ENCODE measurements at places on chromosomes 16 and 17. TPM values are rescaled to one million over a fixed set of nuclear protein-coding genes. Genes with fewer than 3 reads are reported as not detected.

LCMT1 gene
- total RNA-seq, result 33.0 TPM

PIGW gene
- total RNA-seq, result 11.6 TPM

WNT9B gene
- total RNA-seq, result 5.0 TPM

SOST gene
- not detected for total RNA-seq

CMTM3 gene
- total RNA-seq, result 22.2 TPM

GRB7 gene
- total RNA-seq, result 25.7 TPM

CDK5RAP3 gene
- 66.2 TPM for total RNA-seq

ASB16 gene
- not detected for total RNA-seq

EFCAB5 gene
- 4.7 TPM for total RNA-seq

KCNJ12 gene
- 8.5 TPM for total RNA-seq

NOL11 gene
- total RNA-seq, result 49.3 TPM

OR2C1 gene
- not detected for total RNA-seq

NEUROD2 gene
- total RNA-seq, result not detected

KRTAP17-1 gene
- total RNA-seq, result not detected

IL21R gene
- under 0.01 TPM for total RNA-seq

AFMID gene
- total RNA-seq, result 27.6 TPM

PDILT gene
- not detected for total RNA-seq

MGAT5B gene
- total RNA-seq, result 0.40 TPM

TAT gene
- total RNA-seq, result not detected

CNTNAP1 gene
- total RNA-seq, result 15.2 TPM

TANC2 gene
- 89.6 TPM for total RNA-seq

TUFM gene
- 130 TPM for total RNA-seq

NPIPB6 gene
- total RNA-seq, result 0.69 TPM

ALOX12B gene
- not detected for total RNA-seq

KLHL36 gene
- 152 TPM for total RNA-seq

OTOP2 gene
- not detected for total RNA-seq

CTRB2 gene
- total RNA-seq, result not detected

ULK2 gene
- total RNA-seq, result 15.3 TPM

GPR139 gene
- not detected for total RNA-seq

CTRB1 gene
- not detected for total RNA-seq

RAB11FIP3 gene
- 72.5 TPM for total RNA-seq

LGALS9B gene
- not detected for total RNA-seq

SYNGR3 gene
- 2.0 TPM for total RNA-seq

GUCY2D gene
- not detected for total RNA-seq

CES1 gene
- total RNA-seq, result 0.15 TPM

CFAP97D1 gene
- under 0.01 TPM for total RNA-seq

TMEM220 gene
- total RNA-seq, result 1.9 TPM

COPRS gene
- 40.0 TPM for total RNA-seq

SGCA gene
- not detected for total RNA-seq

TBX2 gene
- 4.8 TPM for total RNA-seq

NHERF1 gene
- 28.6 TPM for total RNA-seq

COQ9 gene
- total RNA-seq, result 53.3 TPM

TM4SF5 gene
- not detected for total RNA-seq

RRAD gene
- 379 TPM for total RNA-seq

SSTR5 gene
- total RNA-seq, result 0.40 TPM

Measured in renal cortical epithelial cell (primary cell).